ENCODE measurements at places on chromosomes 16 and 17.
A peak's percentile ranks its signal among the peaks of the same experiment; 100 is the strongest.

- H3K27me3 ChIP-seq, result no peaks in the 10 kb centered on the region
- no peak for DNase-seq
- no peak overlapping the region for H3K4me3 ChIP-seq
- H3K27ac ChIP-seq, result no peak overlapping the region
- H3K4me1 ChIP-seq, result no peaks in the 10 kb centered on the region
- H3K36me3 ChIP-seq, result peaks cover 6% of the 10 kb centered on the region
Measured at GRCh38 chr17:37478187-37478586, 11.5 kb upstream of the DUSP14 start.

GRCh38 chr17:17877529-17878358 lies 41.0 kb upstream of the SREBF1 start:
- H3K27ac ChIP-seq, result no peak overlapping the region
- no peaks in the 10 kb centered on the region for H3K27me3 ChIP-seq
- no peak for DNase-seq
- H3K4me1 ChIP-seq, result no peaks in the 10 kb centered on the region
- no peak overlapping the region for H3K4me3 ChIP-seq
- H3K36me3 ChIP-seq, result peaks cover 6% of the 10 kb centered on the region

GRCh38 chr16:28040039-28040438 lies 23.5 kb downstream of the GSG1L start:
- no peak overlapping the region for H3K27ac ChIP-seq
- DNase-seq, result no peak

GRCh38 chr17:1720856-1721386 lies 3.6 kb upstream of the WDR81 start:
- DNase-seq, result peak; percentile 73
- no peak overlapping the region for H3K27ac ChIP-seq
- H3K4me3 ChIP-seq, result no peak overlapping the region
- no peaks in the 10 kb centered on the region for H3K27me3 ChIP-seq

DNA sequence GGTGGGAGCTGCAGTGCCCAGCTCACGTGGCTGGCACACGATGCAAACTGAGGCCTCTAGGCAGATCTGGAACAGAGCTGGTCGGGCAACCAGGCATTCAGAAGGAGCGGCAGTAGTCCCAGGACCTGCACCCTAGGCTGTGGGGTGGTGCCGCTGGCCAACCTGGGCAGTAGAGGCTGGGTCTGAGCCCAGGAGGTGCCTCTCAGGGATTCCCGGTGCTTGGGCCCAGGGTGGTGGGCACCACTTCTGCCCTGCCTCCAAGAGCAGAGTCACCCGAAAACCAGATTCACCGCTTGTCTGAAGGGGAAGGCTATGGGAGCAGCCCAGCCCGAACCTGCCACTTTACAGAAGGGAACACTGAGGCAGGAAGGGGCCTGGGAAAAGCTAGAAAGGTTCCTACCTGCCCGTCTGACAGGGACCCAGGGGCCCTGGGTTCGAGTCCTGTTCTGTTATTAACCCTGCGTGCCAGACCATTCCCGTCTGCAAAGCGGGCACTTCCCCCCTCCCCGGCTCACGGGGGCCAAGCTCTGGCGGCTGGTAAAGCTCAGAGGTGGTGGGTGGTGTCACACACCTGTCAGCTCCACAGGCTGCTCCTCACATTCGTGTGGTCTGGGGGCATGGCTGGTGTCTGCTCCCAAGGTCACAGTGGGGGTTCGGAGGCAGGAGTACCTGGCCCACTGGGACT lies 16.9 kb downstream of the GLIS2 start:
- peaks cover 3% of the 10 kb centered on the region for H3K4me1 ChIP-seq
- H3K27ac ChIP-seq, result no peak overlapping the region
- H3K4me3 ChIP-seq, result no peak overlapping the region
- no peaks in the 10 kb centered on the region for H3K36me3 ChIP-seq
- H3K27me3 ChIP-seq, result no peaks in the 10 kb centered on the region
